ENCODE measurements at places on chromosomes 13 and 19.

DNA sequence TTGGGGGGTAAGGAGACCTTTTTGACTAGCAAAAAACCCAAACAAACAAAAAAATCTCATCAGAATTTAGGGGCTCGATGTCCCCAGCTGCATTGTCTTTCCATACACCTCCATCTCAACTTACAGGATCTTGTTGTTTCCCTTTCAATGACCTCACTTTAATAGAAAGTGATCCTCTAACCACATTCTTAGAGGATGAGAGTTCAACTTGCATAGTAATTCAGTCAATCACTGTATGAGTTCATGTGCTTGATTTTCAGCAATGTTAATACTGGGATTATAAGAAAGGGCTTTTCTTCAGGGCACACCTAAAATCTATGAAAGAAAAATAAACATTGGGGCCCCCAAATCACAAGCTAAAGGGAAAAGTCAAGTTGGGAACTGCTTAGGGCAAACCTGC is 1512.0 kb downstream of the SLITRK1 start:
- DNase-seq = no peak

GRCh38 chr13:109160887-109161669 is 531.7 kb downstream of the MYO16 start:
- no peak for DNase-seq

DNA sequence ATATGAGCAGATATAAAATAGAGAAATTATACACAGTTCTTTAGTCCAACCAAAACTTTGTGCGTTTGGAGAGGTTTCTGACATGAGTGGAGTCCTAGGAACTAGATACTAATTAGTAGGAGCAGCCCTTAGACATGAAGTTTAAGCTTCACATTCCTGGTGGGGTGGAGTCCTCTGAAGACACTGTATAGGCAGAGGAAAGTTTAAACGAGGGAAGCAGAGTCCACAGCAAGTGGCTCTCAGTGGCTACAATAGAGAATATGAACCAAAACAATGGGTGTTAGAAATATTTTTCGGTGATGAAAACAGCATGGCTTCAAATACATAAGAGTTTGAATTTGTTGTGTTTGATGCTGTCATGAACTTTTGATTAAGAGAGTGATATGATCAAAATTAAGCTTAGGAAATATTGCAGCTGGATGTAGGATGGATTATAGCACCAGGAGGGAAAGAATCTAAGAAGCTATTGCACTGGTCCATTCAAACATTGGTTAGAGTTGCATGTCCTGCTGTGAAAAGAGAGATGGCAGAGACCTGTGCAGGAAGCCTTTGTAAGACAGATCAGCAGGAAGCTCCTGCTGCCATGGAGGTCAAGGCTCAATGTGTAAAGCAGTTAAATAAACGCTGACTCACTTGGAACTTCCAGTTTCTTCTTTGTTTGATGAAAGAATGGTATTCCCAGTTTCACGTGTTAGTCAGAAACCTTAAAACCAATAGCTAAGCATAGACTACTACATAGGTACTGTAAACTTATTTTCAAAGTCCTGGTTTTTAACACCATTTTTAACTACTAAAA is 175.2 kb downstream of the TDRD3 start:
- no peak for DNase-seq

GRCh38 chr13:39663958-39664357 is 8.5 kb downstream of the COG6 start:
- DNase-seq = no peak

DNA sequence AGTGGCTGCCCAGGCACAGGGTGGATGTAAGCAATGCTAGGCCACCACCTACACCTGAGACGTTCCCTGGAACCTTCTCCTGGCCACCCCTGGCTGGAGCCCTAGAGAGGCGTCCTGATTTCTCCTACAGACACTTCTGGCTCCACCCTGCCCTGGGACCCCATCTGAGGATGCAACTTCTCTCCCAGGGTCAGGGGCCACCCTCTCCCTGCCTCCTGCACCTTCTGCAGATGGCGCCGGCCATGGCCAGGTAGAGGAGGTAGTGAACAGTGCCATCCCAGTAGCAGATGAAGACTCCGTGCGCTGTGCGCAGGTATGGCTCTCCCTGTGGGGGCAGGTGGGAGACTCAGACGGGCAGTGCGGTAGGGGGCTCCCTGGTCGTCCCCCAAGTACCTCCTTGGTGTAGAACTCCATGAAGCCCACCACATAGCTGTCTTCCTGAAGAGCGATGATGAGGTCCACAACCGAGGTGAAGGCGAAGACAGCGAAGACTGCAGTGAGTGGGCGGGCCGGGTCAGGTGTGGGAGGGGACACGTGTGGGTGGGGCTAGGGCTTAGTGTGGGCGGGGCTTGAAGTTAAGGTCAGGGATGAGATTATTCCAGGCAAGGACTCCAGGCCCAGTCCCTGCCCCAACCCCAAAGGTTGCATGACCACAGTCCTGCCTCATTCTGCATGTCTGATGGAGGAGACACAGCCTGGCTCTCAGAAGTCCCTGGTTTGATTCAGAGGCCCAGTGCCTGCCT is 3.0 kb downstream of the TM6SF2 start:
- no peak for DNase-seq

DNA sequence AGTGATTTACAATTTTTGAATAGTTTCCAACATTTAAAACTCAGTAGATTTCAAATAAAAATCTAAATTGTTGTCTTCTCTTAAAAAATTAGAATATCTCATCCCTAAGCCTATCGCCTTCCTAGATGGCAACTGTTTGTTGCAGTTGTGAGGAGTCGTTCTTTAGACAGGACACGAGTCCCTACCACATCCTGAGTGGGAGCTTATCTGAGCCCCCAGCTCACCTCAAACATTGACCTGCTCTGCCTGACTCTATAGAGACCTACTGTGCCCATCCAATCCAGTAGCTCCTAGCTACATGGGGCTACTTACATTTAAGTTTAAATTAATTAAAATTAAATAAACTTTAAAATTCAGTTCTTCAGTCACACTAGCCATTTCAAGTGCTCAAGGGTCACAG is 434.7 kb downstream of the FOXO1 start:
- DNase-seq = no peak

- no peak for DNase-seq
Observed at GRCh38 chr19:54268936-54269335, 11.9 kb upstream of the LILRB5 start.

DNA sequence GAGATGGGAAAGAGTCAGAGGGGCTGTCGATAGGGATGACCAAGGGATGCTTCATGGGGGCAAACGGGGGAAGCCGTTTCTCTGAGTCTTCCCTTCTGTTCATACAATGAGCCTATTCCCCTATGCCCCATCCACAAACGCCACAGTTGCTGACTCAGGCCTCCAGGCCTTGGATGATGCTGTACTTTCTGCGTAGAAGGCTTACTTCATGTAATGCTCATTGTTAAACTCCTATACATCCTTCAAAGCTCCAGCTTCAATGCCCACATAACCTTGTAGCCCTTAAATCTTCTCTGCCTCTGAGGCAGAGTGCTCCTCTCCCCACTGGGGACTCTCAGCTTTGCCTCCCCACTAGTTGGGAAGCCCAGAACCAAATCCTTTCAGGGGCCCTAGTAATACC is 120.3 kb downstream of the PTPRS start:
- DNase-seq = no peak

GRCh38 chr13:91358387-91358782 is 10.9 kb downstream of the MIR17HG start:
- no peak for DNase-seq

GRCh38 chr13:79936368-79937136 is 404.4 kb downstream of the SPRY2 start:
- no peak for DNase-seq

GRCh38 chr19:45641274-45642105 is 2.3 kb upstream of the EML2 start:
- DNase-seq = peak; percentile 84

- DNase-seq = no peak
Observed at GRCh38 chr13:109384491-109385241, 401.7 kb downstream of the IRS2 start.

- DNase-seq = no peak
Observed at GRCh38 chr19:31419871-31420445, 70.7 kb upstream of the TSHZ3 start.

Data from activated naive CD4-positive, alpha-beta T cell treated with Interleukin-2 at 50 U/mL for 16 hours (primary cell).